Neural crest cell (in vitro differentiated cells): ENCODE measurements at places on chromosomes 16 and 17.

DNA sequence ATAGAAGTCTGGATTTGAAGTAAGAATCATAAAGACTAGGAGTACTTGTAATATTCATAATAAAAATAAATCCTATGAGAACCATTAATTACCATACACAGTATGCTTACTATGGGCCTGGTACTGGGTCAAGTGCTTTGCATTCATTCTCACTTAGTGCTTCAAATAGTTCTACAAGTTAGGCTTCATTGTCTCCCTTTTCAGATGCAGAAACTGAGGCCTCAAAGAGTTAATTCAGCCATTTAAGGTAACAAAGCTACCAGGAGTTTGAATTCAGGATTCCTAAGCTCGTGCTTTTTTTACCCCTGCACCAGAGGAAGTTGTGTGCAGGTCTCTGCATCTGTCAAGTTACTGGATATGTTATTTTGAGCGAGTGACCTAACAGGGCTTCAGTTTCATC lies 1098.4 kb upstream of the EEF2KMT start:
- no peaks in the 10 kb centered on the region for H3K4me1 ChIP-seq
- no peak for DNase-seq
- H3K27me3 ChIP-seq: peaks cover 57% of the 10 kb centered on the region
- no peaks in the 10 kb centered on the region for H3K36me3 ChIP-seq

- no peaks in the 10 kb centered on the region for H3K36me3 ChIP-seq
- H3K27me3 ChIP-seq: peaks cover 9% of the 10 kb centered on the region
- H3K27ac ChIP-seq: no peak overlapping the region
- H3K4me3 ChIP-seq: no peak overlapping the region
- peak; percentile 71 for DNase-seq
- peaks cover 18% of the 10 kb centered on the region for H3K4me1 ChIP-seq
Measured at GRCh38 chr17:309361-309888, 43.2 kb downstream of the RPH3AL start.

DNA sequence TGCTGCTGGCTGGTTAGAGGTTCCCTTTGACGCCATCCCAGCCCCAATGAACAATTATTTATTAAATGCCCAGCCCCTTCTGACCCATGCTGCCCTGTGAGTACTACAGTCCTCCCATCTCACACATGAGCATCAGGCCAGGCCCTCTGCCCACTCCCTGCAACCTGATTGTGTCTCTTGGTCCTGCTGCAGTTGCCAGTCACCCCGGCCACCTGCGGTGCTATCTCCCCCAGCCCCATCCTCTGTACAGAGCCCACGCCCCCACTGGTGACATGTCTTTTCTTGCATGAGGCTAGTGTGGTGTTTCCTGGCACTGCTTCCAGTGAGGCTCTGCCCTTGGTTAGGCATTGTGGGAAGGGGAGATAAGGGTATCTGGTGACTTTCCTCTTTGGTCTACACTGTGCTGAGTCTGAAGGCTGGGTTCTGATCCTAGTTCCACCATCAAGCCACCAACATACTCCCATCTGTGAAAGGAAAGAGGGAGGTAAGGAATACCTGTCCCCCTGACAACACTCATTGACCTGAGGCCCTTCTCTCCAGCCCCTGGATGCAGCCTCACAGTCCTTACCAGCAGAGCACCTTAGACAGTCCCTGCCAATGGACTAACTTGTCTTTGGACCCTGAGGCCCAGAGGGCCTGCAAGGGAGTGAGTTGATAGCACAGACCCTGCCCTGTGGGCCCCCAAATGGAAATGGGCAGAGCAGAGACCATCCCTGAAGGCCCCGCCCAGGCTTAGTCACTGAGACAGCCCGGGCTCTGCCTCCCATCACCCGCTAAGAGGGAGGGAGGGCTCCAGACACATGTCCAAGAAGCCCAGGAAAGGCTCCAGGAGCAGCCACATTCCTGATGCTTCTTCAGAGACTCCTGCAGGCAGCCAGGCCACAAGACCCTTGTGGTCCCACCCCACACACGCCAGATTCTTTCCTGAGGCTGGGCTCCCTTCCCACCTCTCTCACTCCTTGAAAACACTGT lies 11.3 kb downstream of the CX3CL1 start:
- no peak overlapping the region for H3K4me3 ChIP-seq
- peaks cover 4% of the 10 kb centered on the region for H3K4me1 ChIP-seq
- no peaks in the 10 kb centered on the region for H3K36me3 ChIP-seq
- peaks cover 3% of the 10 kb centered on the region for H3K27me3 ChIP-seq
- no peak overlapping the region for H3K27ac ChIP-seq

- DNase-seq: no peak
- H3K4me3 ChIP-seq: no peak overlapping the region
- peaks cover 5% of the 10 kb centered on the region for H3K4me1 ChIP-seq
- peaks cover 4% of the 10 kb centered on the region for H3K36me3 ChIP-seq
Measured at GRCh38 chr17:68445671-68446070, 11.6 kb downstream of the WIPI1 start.

- DNase-seq: no peak
- H3K4me1 ChIP-seq: no peaks in the 10 kb centered on the region
- no peak overlapping the region for H3K4me3 ChIP-seq
- H3K27ac ChIP-seq: no peak overlapping the region
Measured at GRCh38 chr16:77070683-77071082, 120.3 kb upstream of the MON1B start.

DNA sequence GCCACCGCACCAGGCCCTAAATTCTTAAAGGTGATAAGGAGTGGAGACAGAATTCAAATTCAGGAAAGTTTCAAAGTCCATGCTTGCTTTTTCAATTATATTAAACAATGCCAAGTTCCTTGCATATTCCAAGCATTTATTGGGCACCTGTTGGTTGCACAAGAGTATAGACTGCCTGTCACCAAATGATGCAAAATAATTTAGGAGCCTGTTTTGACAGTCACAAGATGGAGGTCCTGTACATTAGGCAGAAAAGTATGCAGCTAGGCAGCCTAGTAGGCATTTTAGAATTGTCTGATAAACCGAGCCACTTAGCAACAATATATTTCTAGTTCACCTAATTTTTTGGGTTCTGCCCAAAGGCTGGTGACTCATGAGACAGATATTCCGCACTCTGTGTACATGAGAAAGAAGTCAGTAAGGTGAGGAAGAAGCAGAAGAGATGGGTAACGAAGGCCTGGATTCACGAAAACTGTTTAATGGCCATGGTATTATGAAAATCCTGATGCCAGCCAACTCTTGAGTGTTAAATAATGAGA lies 7.3 kb downstream of the ACACA start:
- H3K4me3 ChIP-seq: no peak overlapping the region
- peaks cover 12% of the 10 kb centered on the region for H3K4me1 ChIP-seq
- no peaks in the 10 kb centered on the region for H3K36me3 ChIP-seq
- H3K27ac ChIP-seq: no peak overlapping the region
- H3K27me3 ChIP-seq: no peaks in the 10 kb centered on the region
- no peak for DNase-seq

- no peaks in the 10 kb centered on the region for H3K36me3 ChIP-seq
- H3K4me3 ChIP-seq: peak overlapping the region; percentile 88
- DNase-seq: no peak
- H3K27me3 ChIP-seq: peaks cover 2% of the 10 kb centered on the region
Measured at GRCh38 chr17:75110234-75110937, 617 bp downstream of the ARMC7 start.

- H3K4me1 ChIP-seq: peaks cover 29% of the 10 kb centered on the region
- no peak for DNase-seq
- H3K4me3 ChIP-seq: peak overlapping the region; percentile 5
- no peak overlapping the region for H3K27ac ChIP-seq
- H3K36me3 ChIP-seq: no peaks in the 10 kb centered on the region
- H3K27me3 ChIP-seq: peaks cover 3% of the 10 kb centered on the region
Measured at GRCh38 chr17:48110761-48111160, 3.2 kb downstream of the SNX11 start.

GRCh38 chr17:40460968-40461731 lies 17.9 kb downstream of the IGFBP4 start:
- no peak overlapping the region for H3K4me3 ChIP-seq
- no peaks in the 10 kb centered on the region for H3K36me3 ChIP-seq
- no peak for DNase-seq
- H3K4me1 ChIP-seq: peaks cover 41% of the 10 kb centered on the region
- no peak overlapping the region for H3K27ac ChIP-seq

GRCh38 chr16:76535-77272 lies 1.3 kb upstream of the MPG start:
- no peaks in the 10 kb centered on the region for H3K36me3 ChIP-seq
- DNase-seq: no peak
- H3K4me1 ChIP-seq: peaks cover 51% of the 10 kb centered on the region

- H3K36me3 ChIP-seq: peaks cover 16% of the 10 kb centered on the region
- H3K27me3 ChIP-seq: peaks cover 5% of the 10 kb centered on the region
- H3K4me1 ChIP-seq: peaks cover 61% of the 10 kb centered on the region
- DNase-seq: no peak
Measured at GRCh38 chr17:57861000-57861789, 11.4 kb upstream of the MRPS23 start.

DNA sequence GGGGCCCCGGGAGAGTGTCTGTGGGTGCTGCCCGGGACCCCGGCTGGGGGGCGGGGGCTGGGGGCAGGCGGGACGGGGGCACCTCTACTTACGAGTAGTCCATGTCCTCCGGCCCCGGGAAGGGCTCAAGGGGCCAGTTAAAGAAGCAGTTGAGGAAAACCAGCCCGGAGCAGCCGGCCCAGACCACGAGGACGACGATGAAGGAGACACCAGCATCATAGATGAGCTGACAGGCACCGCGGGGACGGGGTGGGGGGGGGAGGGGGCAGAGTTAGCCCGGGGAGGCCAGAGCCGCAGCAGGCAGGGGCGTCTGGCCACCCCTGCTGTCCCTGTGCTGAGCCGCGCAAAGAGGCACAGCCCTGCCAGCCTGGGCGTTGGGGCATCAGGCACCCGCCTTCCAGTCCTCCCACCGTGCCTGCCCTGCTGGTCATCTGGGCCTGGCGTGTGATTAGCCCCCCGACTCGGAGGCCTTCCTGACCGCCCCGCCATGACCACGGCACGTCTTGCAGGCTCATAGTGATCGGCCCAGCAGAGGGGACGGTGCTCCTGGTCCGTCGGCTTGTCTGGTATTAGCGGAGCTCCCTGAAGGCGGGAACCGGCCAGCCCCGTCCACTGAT lies 29.0 kb upstream of the PITPNA start:
- no peaks in the 10 kb centered on the region for H3K27me3 ChIP-seq
- no peak for DNase-seq
- no peaks in the 10 kb centered on the region for H3K36me3 ChIP-seq
- no peak overlapping the region for H3K27ac ChIP-seq
- H3K4me1 ChIP-seq: no peaks in the 10 kb centered on the region

DNA sequence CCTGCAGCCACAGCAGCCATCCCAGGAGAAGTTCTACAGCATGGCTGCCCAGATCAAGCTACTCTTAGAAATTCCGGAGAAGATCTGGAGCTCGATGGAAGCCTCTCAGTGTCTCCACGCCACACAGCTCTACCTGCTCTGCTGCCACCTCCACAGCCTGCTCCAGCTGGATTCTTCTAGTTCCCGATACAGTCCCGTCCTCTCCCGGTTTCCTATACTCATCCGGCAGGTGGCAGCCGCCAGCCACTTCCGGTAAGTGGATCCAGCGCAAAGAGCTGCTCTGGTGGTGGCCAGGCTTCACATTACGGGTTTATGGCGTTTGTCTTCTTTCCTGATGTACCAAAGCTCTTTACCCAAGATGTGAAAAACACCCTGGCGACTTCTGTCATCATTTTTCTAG lies 3.6 kb downstream of the COG1 start:
- no peak for DNase-seq
- peaks cover 35% of the 10 kb centered on the region for H3K4me1 ChIP-seq
- H3K27me3 ChIP-seq: no peaks in the 10 kb centered on the region
- H3K4me3 ChIP-seq: peak overlapping the region; percentile 70

GRCh38 chr16:74752258-74752657 lies 22.4 kb downstream of the FA2H start:
- no peak overlapping the region for H3K4me3 ChIP-seq
- H3K27me3 ChIP-seq: peaks cover 7% of the 10 kb centered on the region
- peaks cover 20% of the 10 kb centered on the region for H3K4me1 ChIP-seq
- no peaks in the 10 kb centered on the region for H3K36me3 ChIP-seq
- no peak overlapping the region for H3K27ac ChIP-seq

DNA sequence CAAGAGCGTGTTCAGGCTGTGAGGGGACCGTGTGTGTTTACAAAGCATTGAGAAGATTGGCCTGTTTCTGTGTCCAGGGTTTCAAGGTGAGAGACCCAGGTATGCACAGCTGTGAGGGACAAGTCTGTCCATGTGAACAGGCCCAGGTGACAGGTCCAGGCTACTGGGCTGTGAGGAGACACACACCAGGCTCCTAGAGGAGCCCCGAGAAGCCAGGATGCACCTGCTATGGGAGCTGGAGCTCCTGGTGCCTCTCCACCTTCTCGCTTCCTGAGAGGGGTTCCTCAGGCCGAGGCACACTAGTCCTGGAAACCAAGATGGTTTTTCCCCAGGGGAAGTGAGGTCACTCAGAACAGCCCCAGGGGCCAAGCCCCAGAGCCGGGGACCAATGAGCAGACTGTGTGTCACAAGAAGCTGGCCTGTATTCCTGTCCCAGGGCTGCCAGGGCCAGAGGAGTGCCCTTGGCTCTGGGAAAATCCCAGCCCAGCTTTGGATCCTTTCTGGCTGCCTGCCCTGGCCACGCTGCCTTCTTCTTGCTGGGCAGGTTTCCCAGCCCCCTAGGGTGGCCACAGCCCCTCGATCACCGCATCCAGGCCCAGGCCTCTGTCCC lies 153.4 kb upstream of the PLCG2 start:
- no peak overlapping the region for H3K4me3 ChIP-seq
- DNase-seq: no peak
- H3K27ac ChIP-seq: peak overlapping the region; percentile 78
- H3K36me3 ChIP-seq: no peaks in the 10 kb centered on the region

GRCh38 chr16:24568392-24568791 lies 29.0 kb downstream of the RBBP6 start:
- peaks cover 63% of the 10 kb centered on the region for H3K36me3 ChIP-seq
- no peak overlapping the region for H3K4me3 ChIP-seq
- no peaks in the 10 kb centered on the region for H3K27me3 ChIP-seq
- no peak for DNase-seq
- no peaks in the 10 kb centered on the region for H3K4me1 ChIP-seq
- H3K27ac ChIP-seq: no peak overlapping the region

- no peaks in the 10 kb centered on the region for H3K27me3 ChIP-seq
- no peaks in the 10 kb centered on the region for H3K36me3 ChIP-seq
- DNase-seq: no peak
- H3K27ac ChIP-seq: peak overlapping the region; percentile 83
- peaks cover 30% of the 10 kb centered on the region for H3K4me1 ChIP-seq
- H3K4me3 ChIP-seq: no peak overlapping the region
Measured at GRCh38 chr16:11609474-11610120, 22.9 kb upstream of the LITAF start.

GRCh38 chr17:52546990-52547389 lies 388.5 kb upstream of the CA10 start:
- DNase-seq: no peak
- H3K4me3 ChIP-seq: peak overlapping the region; percentile 43
- peaks cover 36% of the 10 kb centered on the region for H3K4me1 ChIP-seq
- no peaks in the 10 kb centered on the region for H3K27me3 ChIP-seq

GRCh38 chr17:50421308-50422051 lies 4.5 kb upstream of the ACSF2 start:
- peaks cover 8% of the 10 kb centered on the region for H3K36me3 ChIP-seq
- peaks cover 12% of the 10 kb centered on the region for H3K4me1 ChIP-seq
- H3K4me3 ChIP-seq: no peak overlapping the region
- no peak for DNase-seq
- peaks cover 5% of the 10 kb centered on the region for H3K27me3 ChIP-seq
- H3K27ac ChIP-seq: no peak overlapping the region
